NCI-H2081 (cell line): ENCODE measurements at places on chromosomes 6 and 20.

- no peak for DNase-seq
Observed at GRCh38 chr6:38533064-38533463, 106.7 kb downstream of the BTBD9 start.

- no peak for DNase-seq
Observed at GRCh38 chr6:74369556-74369993, 673.6 kb downstream of the CD109 start.

GRCh38 chr6:37865504-37865903, 46.0 kb downstream of the ZFAND3 start:
- DNase-seq, result no peak

GRCh38 chr20:16785226-16785625, 37.1 kb downstream of the OTOR start:
- no peak for DNase-seq

GRCh38 chr6:117540670-117541069, 58.2 kb downstream of the DCBLD1 start:
- DNase-seq, result no peak

- DNase-seq, result no peak
Observed at GRCh38 chr6:11069760-11070159, 23.9 kb upstream of the SMIM13 start.

DNA sequence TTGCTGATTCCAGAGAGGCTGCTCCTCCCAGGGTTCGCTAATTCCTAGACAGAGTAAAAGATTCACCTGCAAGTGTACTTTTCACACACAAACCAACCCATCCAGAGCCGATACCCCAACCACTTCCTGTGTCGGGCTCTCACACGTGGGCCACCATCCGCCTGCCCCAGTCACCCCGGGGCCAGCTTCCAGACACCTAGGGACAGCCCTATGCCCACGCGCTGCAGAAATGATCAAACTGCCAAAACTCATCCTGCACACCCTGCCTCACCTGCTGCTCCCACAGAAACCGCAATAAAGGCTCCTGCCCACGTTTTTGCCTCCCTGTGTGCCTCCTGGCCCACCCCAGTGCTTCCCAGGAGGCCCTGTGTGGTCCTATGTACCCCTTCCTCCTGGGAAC, 59.5 kb downstream of the PSMG4 start:
- DNase-seq, result no peak

- peak; percentile 94 for DNase-seq
Observed at GRCh38 chr6:156175971-156176421, 601.2 kb upstream of the ARID1B start.

- DNase-seq, result no peak
Observed at GRCh38 chr6:7341989-7342742, 29.2 kb upstream of the SSR1 start.

GRCh38 chr6:167396659-167397490, 72.0 kb downstream of the TTLL2 start:
- no peak for DNase-seq

DNA sequence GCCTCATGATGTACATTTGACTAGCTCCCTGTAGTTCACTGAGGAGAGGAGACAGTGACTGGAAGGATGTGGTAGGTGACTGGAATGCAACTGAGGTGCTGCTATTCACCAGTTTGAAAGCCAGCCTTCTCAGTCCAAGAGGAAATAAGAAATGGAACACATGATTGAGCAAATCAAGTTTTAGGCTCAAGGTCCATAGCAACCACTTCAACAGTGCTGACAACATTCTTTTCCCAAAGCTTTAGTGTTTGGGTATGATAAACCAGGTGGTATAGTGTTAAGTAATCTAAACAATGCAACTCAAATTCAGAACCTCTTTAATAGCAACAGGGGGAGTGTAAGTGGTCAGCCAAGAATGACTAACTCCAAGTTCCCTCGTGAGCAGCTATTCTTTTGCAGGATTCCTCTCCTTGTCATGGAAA, 9.2 kb downstream of the ZHX3 start:
- DNase-seq, result no peak

- no peak for DNase-seq
Observed at GRCh38 chr6:142913036-142913510, 31.9 kb downstream of the HIVEP2 start.

DNA sequence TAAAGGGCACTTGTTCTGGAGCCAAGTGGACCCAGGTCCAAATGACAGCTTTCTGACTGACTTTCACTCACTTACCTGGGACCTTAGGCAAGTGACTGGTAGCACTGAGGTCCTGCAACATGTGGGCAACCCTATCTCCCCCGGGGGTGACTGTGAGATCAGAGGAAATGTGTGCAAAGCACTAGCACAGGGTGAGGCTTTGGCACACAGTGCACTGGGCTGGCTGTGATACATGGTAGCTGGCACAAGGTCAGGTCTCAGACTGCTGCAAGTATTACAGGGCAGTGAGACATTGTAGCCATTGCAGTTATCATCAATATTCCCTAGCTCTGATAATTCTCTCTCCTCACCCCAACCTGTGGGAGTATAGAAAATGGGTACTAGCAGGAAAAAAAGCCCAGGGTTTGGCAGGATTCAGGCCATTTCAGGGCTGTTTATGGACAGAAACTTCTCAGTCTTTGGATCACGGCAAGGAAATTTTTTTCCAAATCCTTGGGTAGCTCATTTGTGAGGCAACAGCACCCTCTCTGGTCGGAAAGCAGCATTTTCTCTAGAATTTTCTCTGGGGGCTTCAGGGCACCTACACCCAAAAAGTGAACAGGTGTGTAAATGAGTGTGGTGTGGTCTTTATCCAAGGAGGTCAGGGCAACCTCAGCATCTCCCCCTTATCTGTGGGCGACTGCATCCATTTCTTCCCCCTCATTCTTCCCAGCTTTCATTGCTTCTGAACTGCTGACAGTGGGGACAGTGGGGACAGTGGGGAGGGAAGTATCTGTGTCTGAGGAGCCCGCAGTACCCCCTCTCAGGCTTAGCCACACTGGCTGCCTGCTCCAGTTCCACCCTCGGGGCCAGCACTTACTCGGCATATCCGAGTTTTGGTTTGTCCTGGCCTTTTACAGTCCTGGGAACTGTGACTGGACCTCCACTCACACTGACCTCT, 148.7 kb upstream of the PHACTR3 start:
- DNase-seq, result no peak

GRCh38 chr6:17565399-17565798, 34.7 kb upstream of the FAM8A1 start:
- no peak for DNase-seq

GRCh38 chr6:133012774-133013173, 198.4 kb downstream of the RPS12 start:
- DNase-seq, result no peak

- DNase-seq, result no peak
Observed at GRCh38 chr20:10362674-10363073, 71.3 kb downstream of the MKKS start.

DNA sequence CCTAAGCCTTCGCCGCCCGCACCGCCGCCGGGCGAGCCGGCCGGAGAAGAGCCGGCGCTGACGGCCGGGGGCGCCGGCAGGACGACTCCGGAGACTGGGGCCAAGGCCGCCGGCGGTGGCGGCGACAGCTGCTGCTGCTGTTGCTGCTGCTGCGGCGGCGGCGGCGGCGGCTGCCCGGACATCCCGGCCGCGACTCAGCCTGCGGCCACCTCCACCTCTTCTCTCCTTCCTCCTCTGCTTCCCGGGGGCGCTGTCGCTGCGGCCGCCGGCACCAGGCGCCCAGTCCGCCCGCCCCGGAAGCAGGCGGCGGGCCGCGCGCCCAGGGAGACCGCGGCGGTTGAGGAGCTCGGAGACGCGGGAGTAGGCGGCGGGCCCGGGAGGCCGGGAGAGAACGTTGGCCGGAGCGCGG, 307 bp downstream of the RANBP9 start:
- DNase-seq, result no peak

GRCh38 chr6:101700655-101701054, 307.1 kb downstream of the GRIK2 start:
- DNase-seq, result no peak

DNA sequence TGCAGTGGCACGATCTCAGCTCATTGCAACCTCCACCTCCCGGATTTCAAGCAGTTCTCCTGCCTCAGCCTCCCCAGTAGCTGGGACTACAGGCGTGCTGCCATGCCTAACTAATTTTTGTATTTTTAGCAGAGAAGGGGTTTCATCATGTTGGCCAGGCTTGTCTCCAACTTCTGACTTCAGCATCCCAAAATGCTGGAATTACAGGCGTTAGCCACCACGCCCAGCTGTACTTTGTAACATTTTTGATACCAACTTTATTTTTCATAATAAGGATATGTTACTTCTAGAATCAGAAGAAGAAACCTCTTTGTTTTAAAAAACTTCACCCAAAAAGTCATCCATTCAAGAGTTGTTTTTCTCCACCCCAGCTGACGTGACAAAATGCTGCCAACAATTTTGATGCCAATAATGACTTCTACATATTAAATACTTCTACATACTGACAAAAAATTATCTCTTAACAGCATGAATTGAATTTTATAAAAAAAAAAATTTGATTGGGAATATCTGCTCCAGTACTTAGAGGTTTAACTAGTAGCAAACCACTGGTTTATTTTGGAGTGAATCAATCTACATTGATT, 22.5 kb upstream of the PRIM2 start:
- DNase-seq, result no peak

DNA sequence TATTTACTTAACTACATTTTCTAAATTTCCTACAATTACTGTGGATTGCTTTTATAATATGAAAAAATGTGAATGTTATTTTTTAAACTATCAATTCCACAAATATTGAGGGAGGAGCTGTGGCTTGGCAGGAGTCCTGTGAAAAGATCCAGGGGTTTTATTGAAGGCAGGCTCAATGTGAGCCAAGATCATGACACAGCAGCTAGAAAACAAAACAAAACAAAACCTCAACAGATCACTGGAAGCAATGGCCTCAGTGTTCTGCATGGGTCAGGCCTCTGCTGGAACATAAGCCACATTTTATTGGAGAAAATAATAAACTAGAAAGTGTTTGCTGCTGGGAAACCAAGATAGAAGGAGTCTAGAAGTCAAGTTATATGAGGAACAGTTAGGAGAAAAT, 19.4 kb upstream of the RCAN2 start:
- DNase-seq, result no peak

- no peak for DNase-seq
Observed at GRCh38 chr20:9485614-9486340, 28.6 kb upstream of the LAMP5 start.

- no peak for DNase-seq
Observed at GRCh38 chr6:20416567-20417345, 15.1 kb downstream of the E2F3 start.

GRCh38 chr6:158735009-158735408, 84.2 kb downstream of the EZR start:
- DNase-seq, result no peak

GRCh38 chr6:130367767-130368166, 1.9 kb downstream of the TMEM200A start:
- DNase-seq, result no peak

- no peak for DNase-seq
Observed at GRCh38 chr6:6414931-6415330, 94.5 kb upstream of the F13A1 start.

- DNase-seq, result peak; percentile 85
Observed at GRCh38 chr20:32681175-32682084, 7.7 kb upstream of the C20orf203 start.

DNA sequence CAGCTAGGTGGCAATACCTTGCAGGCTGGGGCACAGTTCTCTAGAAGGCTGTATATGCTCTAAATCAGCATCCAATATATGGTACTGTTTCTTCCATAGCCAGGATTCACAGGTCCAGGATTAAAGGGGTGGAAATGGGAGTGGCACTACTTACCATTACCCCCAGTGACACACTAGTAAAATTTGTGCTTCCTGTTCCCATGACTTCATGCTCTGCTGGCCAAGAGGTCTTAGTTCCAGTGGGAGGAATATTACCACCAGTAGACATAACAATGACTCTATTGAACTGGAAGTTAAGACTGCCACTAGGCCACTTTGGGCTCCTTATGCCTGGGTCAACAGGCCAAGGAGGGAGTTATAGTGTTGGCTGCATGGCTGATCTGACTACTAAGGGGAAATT, 174.3 kb upstream of the TNFAIP3 start:
- DNase-seq, result no peak

DNA sequence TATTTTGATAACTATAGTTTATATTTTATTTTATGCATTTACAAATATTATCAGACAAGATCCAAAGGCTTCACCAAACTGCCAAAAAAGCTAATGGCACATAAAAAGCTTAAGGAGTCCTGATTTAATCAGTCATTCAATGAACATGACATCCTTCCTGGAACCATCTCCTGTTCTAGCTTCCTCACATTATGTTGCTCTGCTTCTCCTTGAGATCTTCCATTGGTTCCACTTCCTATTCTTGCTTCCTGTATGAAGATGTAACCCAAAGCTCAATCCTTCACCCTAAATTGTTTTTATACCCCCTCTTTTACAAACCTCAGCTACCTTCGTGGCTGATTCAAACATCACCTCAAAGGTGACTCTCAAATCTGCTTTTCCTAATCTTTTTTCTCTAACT, 4.5 kb upstream of the BRD2 start:
- DNase-seq, result no peak

DNA sequence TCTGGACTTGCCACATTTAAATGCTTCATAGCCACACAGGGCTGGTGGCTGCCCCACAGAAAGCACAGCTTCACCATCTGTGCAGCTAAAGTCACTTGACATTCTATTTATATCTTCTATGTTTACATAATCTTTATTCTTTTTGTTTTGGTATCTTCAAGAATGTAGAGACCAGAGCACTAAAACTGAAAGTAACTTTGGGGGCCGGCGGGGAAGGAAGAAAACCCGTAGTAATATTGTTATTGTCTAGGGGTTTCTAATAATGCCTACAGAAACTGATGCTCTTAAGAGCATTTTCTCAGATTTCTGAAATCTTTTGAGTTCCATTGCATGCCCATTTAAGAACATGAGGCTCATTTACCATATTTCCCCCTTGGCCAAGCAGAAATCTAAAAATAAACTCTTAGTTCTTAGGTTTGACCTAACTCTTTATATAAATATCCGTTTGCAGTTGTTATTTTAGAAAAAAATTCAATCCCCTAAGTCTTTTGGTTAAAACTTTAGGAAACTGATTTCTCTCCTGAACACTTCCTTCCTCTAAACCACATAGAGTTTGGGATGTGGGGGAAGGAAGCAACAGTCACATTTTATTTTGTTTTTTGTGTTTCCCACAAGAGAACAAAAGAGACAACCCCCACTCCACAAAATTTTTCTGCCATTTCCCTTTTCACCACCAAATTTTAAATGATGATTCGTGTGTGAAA, 207.6 kb downstream of the OGFRL1 start:
- no peak for DNase-seq
